ENCODE measurements at places on chromosomes 3 and 15. TPM values are rescaled to one million over a fixed set of nuclear protein-coding genes. Genes with fewer than 3 reads are reported as not detected.
A peak's percentile ranks its signal among the peaks of the same experiment; 100 is the strongest.

Gene BFSP2
- 0.41 TPM for total RNA-seq

Gene RASL12
- 0.08 TPM for total RNA-seq

Gene DISP2
- total RNA-seq, result 0.38 TPM

Gene MOBP
- total RNA-seq, result 0.04 TPM

Gene C3orf18
- 2.4 TPM for total RNA-seq

Gene PCOLCE2
- 12.3 TPM for total RNA-seq

Gene ADAMTS17
- total RNA-seq, result 4.0 TPM

GRCh38 chr15:82789491-82789890 lies 16.4 kb downstream of the FSD2 start:
- H3K36me3 ChIP-seq, result no peaks in the 10 kb centered on the region
- H3K4me1 ChIP-seq, result no peaks in the 10 kb centered on the region
- H3K27ac ChIP-seq, result no peak overlapping the region

DNA sequence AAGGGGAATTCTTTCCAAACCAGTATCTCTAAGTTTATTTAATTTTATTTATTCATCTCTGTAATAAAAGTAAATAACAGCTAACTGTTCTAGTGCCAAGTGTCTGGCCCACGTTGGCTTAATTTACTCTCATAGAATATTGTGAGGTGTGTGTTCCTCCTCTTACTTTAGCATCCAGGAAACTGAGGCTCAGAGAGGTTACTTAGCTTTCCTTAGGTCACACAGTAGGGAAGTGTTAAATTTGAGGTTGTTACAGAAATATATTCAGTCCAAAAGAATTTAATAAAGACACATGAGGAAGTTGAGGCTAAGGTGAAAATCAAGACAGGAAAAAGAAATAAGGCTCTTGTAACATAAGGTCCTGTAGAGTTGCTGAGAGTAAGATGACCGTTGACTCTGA lies 84.4 kb upstream of the MRPS22 start:
- no peaks in the 10 kb centered on the region for H3K27me3 ChIP-seq
- H3K4me3 ChIP-seq, result no peak overlapping the region
- no peaks in the 10 kb centered on the region for H3K4me1 ChIP-seq
- no peaks in the 10 kb centered on the region for H3K36me3 ChIP-seq
- no peak overlapping the region for H3K27ac ChIP-seq
- no peak for DNase-seq

DNA sequence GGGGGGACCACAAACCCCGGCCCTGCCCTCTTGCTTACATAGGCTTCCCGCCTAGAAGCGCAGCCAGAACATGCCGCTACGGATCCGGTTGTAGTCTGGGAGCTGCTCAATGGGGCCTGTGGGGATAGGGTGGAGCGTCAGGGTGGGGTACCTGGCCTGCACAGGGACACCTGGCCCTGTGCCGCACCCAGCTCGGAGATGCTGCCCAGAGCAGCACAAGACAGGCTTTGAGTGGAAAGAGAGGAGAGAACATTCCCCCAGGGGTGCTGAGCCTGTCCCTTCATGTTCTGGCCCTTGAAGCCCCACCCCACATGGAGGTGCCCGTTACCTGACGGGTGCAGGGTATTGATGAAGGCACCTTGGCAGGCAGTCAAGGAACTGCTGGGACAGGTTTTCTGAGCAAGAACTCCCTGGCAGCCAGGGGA lies 4.0 kb upstream of the COL7A1 start:
- H3K4me3 ChIP-seq, result no peak overlapping the region
- H3K27ac ChIP-seq, result no peak overlapping the region
- no peak for DNase-seq

DNA sequence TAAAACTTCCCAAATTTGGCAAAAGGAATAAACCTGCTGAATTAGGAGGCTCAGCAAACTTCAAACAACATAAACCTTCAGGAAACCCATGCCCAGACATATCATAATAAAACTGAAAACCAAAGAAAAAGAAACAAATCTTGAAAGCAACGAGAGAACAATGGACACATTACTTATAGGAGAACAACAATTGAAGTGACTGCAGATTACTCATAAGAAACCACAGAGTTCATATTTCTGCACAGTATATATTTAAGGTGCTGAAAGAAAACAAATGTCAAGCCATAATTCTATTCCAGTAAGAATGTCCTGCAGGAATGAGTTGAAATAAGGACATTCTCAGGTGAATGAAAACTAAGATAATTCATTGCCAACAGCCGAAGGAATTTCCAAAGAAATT lies 80.8 kb upstream of the PROK2 start:
- H3K4me1 ChIP-seq, result no peaks in the 10 kb centered on the region
- H3K27ac ChIP-seq, result no peak overlapping the region
- no peaks in the 10 kb centered on the region for H3K27me3 ChIP-seq
- DNase-seq, result no peak
- H3K36me3 ChIP-seq, result no peaks in the 10 kb centered on the region

GRCh38 chr3:196821806-196822355 lies 45.8 kb upstream of the SENP5 start:
- peaks cover 49% of the 10 kb centered on the region for H3K36me3 ChIP-seq
- H3K4me1 ChIP-seq, result no peaks in the 10 kb centered on the region

DNA sequence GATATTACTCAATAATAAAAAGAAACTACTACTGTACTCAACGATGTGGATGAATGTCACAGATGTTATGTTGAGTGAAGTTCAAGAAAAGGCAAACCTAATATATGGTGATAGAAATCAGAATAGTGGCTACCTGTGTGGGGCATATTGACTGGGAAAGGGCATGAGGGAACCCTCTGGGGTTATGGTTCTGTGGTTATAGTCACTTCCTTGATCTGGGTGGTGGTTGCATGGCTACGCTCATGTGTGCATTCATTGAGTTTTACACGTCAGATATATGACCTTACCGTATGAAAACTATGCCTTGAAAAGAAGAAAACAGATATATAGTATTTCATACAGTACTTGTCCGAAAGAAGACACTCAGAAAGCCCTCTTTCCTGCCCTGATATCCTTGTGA lies 331.0 kb upstream of the LRRFIP2 start:
- no peaks in the 10 kb centered on the region for H3K36me3 ChIP-seq
- no peak overlapping the region for H3K27ac ChIP-seq
- H3K4me3 ChIP-seq, result no peak overlapping the region

DNA sequence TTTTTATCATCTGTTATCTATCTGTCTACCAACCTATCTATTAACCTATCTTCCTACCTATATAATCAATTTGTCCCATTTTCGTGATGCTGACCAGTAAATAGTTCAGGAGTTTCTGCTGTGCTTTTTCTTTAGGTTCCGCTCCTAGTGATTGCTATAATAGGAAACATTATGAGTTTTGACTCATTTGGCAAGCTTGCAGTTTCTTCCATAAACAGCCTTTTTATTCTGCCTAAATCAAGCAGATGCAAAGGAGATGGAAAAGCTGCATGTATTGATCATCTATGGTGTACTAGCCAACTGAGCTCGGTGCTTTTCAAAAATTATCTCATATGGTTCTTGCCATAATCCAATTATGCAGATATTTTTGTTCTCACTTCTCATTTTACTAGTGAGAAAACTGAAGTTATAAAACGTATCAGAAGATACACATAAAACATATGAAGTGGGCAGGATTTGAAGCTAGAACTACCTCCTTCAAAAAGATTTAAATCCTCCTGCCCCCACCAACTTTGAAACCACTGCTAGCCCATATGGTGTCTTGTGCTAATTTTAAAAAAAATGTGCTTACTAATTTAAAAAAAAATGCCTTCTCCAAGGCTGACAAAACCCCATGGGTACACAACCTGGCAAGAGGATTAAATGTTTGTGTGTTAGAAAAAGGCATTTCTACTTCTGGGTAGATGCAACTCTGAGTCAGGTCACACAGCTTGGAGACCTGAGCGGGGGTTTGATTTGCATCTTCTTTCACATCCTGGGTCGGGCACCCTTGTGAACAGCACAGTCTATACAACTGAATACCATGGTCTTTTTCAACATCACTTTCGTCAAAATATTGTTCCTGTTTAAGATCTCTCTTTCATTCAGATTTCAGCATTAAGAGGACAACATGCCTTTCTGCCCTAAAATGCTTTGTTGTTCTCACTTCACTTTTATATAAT lies 267.0 kb downstream of the CHL1 start:
- no peak overlapping the region for H3K27ac ChIP-seq
- no peak for DNase-seq
- no peaks in the 10 kb centered on the region for H3K4me1 ChIP-seq
- H3K36me3 ChIP-seq, result no peaks in the 10 kb centered on the region

DNA sequence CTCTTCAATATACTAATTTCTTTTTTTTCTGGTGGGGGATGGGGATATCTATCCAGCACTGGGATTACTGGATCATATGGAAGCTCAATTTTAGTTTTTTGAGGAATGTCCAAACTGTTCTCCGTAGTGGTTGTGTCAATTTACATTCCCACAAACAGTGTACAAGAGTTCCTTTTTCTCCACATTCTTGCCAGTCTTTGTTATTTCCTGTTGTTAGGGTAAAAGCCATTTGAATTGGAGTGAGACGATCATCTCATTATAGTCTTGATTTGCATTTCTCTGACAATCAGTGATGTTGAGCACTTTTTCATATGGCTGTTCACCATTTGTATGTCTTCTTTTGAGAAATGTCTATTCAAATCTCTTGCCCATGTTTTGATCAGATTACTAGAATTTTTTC lies 12.8 kb upstream of the WDR49 start:
- no peaks in the 10 kb centered on the region for H3K36me3 ChIP-seq
- DNase-seq, result no peak
- H3K4me3 ChIP-seq, result no peak overlapping the region
- no peaks in the 10 kb centered on the region for H3K27me3 ChIP-seq

- H3K27me3 ChIP-seq, result no peaks in the 10 kb centered on the region
- DNase-seq, result no peak
- H3K27ac ChIP-seq, result no peak overlapping the region
- no peak overlapping the region for H3K4me3 ChIP-seq
Observed at GRCh38 chr3:61986473-61986872, 386.9 kb downstream of the FEZF2 start.

GRCh38 chr3:38149708-38150107 lies 11.2 kb downstream of the MYD88 start:
- DNase-seq, result no peak
- H3K36me3 ChIP-seq, result no peaks in the 10 kb centered on the region
- no peaks in the 10 kb centered on the region for H3K4me1 ChIP-seq

DNA sequence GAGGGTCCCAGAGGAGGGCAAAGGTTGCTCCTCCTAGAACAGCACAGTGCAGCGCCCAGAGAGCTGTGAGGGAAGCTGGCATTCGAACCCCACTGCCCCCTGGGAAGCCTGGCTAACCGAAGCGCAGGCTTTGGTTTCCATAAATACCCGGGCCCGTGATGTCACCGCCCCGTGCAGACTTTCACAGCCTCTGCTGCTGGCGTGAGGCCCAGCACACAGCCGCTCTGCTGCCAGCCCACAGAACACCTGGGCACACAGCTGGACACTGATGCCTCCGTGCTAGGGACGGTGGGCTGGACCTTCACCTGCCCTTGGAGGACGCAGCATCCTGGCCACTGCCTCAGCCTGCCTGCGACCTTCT lies 1.0 kb downstream of the IQSEC1 start:
- peak; percentile 37 for DNase-seq
- no peak overlapping the region for H3K27ac ChIP-seq
- H3K4me3 ChIP-seq, result no peak overlapping the region
- no peaks in the 10 kb centered on the region for H3K4me1 ChIP-seq

GRCh38 chr3:153976891-153977554 lies 144.2 kb upstream of the ARHGEF26 start:
- no peaks in the 10 kb centered on the region for H3K36me3 ChIP-seq
- H3K27ac ChIP-seq, result no peak overlapping the region
- no peak overlapping the region for H3K4me3 ChIP-seq
- H3K27me3 ChIP-seq, result no peaks in the 10 kb centered on the region

GRCh38 chr3:49666592-49666991 lies 7.6 kb upstream of the APEH start:
- no peaks in the 10 kb centered on the region for H3K36me3 ChIP-seq
- H3K27me3 ChIP-seq, result no peaks in the 10 kb centered on the region
- no peaks in the 10 kb centered on the region for H3K4me1 ChIP-seq
- no peak overlapping the region for H3K27ac ChIP-seq
- H3K4me3 ChIP-seq, result no peak overlapping the region

GRCh38 chr3:108131475-108132134 lies 40.8 kb upstream of the CD47 start:
- DNase-seq, result no peak
- H3K36me3 ChIP-seq, result no peaks in the 10 kb centered on the region
- H3K27ac ChIP-seq, result peak overlapping the region; percentile 26
- H3K4me1 ChIP-seq, result peaks cover 35% of the 10 kb centered on the region

Measured in SJCRH30 (cell line).